Kidney capillary endothelial cell (primary cell): ENCODE measurements at places on chromosomes 5 and 9.

- peak; percentile 54 for DNase-seq
These were observed 251.6 kb upstream of the PTGER4 start for GRCh38 chr5:40428126-40428525.

DNA sequence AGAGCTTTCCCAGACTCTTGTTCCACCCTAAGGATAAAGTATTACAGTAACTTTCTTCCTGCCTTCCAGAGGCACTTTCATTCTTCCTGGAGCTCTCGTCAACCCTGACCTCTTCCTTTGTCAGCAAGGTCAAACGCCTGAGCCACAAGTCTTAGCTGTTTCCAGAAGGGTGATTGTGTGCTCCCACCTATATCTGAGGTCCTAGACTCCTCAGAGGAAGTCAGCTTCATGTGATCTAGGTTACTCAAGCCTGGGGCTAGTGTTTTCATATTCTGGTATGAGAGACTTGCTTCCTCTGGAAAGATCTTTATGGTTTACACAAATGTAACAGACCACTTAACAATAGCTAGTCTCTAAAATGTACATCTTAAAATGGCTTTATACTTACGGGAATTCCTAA, 5.4 kb upstream of the FAM120A start:
- DNase-seq, result no peak

GRCh38 chr5:89823046-89823445, 586.5 kb downstream of the CETN3 start:
- no peak for DNase-seq

GRCh38 chr5:137016783-137017324, 482.3 kb downstream of the SPOCK1 start:
- DNase-seq, result no peak

GRCh38 chr9:124198331-124198730, 59.4 kb upstream of the NEK6 start:
- DNase-seq, result no peak

GRCh38 chr9:109600142-109600541, 102.0 kb upstream of the PTPN3 start:
- DNase-seq, result no peak

- no peak for DNase-seq
These were observed 64.4 kb downstream of the SUSD1 start for GRCh38 chr9:112110777-112111113.
